ENCODE measurements at places on chromosomes 12 and 14.

- DNase-seq = no peak
These were observed 42.3 kb downstream of the BCL11B start for GRCh38 chr14:99229654-99230207.

DNA sequence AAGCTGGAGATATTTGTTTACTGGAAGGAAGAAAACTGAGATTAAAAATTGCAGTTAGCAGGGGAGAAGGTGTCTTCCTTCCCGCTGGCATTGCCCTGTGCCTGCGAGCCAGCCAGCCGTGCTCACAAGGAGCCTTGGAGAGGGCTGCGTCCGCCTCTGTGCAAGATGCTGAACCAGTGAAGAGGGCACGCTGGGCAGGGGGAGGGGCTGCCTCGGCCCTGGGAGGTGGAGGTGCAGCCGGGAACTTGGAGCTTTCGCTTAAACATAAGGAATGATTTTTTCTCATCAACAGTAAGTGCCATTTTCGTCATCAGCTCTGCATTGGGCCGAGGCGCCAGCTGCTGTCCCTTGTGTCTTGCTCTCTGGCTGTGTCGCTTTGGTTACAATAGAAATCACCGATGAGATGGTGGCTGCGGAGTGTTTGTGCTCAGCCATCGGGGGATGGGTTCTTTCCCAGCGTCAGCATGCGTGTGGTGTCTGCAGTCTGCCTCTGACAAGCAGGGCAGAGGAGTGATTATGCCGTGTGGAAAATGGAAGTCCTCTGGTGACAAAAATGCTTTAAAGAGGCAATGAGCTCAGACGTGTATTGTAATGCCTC lies 97.3 kb downstream of the ESR2 start:
- no peak for DNase-seq

- no peak for DNase-seq
These were observed 21.6 kb upstream of the NR4A1 start for GRCh38 chr12:52029685-52030084.

DNA sequence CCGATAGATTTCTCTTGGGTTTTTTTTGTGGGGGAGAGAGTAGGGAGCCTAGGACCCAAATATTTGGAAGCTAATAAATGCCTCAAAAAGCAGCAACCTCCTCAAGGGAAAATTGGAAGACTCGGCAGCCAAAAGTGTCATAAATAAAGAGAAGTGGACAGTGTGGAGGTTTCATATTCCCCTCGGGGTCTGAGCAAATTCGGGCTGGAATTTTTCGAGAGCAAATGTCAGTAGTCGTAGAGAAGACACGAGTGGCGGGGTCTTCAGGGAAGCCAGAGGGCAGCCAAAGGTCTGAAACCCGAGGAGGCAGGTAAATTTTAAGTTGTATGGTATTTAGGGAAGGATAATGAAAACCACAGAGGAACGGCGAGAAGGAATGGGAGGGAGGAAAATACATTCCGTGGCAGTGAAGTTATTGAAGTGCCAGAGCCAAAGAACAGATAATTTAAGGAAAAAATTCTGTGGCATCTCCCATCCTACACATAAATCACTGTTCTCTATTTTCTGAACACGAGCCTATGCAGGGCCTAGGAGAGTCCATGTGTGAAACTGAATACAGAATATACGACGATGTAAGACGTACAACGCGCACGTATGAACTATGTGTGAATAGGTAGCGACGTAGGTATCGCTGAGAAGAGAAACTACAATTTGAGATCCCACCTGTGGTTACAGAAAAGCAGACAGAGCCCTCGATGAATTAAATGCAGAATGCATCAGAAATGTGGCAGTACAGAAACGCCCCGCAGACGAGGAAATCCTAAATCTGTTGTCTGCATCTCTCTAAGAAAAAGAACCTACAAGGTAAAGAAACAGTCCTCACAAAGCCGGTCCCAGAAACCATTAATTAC lies 12.9 kb downstream of the BCL11B start:
- DNase-seq = no peak

GRCh38 chr12:3419558-3419957 lies 71.4 kb upstream of the PRMT8 start:
- no peak for DNase-seq

DNA sequence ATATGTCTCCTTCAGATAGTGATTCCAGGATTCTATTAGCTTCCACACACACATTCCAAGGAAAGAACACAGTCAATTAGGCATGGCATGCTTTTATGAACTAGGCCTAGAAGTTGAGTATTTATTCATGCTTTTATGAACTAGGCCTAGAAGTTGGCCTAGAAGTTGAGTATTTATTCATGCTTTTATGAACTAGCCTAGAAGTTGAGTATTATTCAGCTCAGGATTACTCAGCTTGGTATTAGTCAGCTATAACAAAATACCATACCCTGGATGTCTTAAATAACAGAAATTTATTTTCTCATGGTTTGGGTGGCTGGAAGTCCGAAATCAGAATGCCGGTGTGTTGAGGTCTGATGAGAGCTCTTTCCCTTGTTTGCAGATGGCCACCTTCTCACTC lies 442.7 kb upstream of the FLRT2 start:
- no peak for DNase-seq

DNA sequence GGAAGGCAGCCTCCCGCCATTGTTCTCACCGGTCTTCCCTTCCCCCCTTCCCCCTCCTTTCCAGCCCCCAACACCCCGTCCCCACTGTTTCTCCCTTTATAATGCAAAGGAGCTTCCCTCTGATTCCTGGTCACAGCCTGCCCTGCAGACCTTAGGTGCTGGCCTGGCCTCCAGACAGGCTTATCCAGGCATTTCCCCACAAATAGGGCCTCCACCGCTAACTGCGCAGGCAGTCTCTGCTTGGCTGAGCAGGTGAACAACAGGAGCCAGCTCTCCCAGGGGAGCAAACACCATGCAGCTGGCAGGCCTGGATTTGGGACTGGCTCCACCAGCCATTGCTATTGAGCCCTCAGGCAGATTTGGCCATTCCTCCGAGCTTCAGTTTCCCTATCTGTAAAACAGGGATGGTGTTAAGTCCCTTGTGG lies 46.0 kb downstream of the SMIM41 start:
- DNase-seq = no peak

DNA sequence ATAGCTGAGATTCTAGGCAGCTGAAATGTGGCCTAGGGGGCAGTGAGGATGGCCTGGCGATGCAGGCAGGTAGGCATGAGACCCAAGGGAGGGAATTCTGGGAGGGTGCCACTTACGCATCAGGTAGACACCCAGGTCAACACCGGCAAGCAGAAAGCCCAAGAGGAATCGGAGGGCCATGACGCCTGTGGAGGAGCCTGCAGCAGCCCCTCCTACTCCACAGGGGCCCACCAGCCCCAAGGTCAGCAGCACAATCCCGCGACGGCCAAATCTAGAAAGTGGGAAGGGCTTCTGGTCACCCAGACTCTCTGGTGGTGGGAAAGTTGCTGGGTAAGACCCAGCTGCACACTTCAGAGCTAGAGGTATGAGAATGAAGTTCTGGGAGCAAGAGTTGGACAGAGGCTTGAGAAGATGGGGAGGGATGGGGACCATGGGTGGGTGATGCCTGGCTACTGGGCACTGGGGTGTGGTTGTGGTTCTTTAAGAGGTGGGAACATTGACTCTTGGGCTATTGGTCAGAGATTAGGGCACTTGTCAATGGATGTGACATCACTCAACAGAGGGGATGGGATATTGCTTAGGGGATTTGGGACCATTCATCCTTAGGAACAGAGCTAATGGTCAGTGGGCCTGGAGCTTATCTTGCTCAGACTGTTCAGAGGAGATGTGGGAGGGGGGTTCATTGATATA lies 3.4 kb downstream of the SLC22A17 start:
- DNase-seq = no peak

DNA sequence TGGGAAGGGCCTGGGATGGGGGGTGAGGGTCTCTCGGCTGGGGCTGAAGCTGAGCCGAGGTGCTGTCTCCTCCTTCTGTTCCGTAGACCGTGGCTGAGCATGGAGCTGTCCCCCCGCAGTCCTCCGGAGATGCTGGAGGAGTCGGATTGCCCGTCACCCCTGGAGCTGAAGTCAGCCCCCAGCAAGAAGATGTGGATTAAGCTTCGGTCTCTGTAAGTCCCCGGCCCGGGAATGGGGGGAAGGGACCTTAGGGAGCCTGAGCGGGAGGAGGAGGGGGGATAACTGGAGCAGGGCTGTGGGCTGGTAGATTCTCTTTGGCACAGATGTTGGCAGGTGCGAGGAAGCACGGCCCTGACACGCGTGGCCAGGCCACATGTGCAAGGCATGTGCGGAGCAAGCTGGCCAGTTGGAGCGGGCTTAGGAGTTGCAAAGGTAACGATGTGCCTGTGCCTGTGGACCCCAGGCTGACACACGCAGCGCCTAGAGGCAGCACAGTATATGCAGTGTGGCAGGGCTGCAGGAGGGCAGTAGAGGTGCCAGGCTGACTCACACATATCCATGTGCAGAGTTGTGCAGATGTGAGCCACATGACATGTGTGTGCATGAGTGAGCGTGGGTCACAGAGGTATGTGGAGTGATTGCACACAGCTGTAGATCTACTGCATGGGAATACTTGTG lies 512 bp downstream of the PDE1B start:
- no peak for DNase-seq

- DNase-seq = no peak
These were observed 1766.9 kb upstream of the SEL1L start for GRCh38 chr14:83300476-83301064.

GRCh38 chr14:104477666-104478380 lies 101.7 kb upstream of the C14orf180 start:
- no peak for DNase-seq

DNA sequence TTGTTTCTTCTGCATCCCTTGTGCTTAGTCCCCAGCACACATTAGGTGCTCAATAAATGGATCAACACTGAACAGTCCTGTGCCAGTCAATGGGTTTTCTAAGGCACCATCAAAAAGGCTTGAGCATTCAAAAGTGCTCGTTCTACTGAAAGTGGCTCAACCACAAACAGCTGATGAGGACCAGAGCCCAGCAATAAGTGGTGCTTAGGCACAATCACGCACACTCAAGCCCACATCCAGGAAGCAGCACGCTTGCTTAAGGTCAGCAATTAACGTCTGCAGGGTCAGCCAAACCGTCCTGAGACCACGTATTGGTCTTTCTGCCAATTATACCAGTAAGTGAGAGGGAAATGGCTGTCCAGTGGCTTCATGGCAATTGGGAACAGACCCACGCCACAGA lies 56.5 kb downstream of the PRIMA1 start:
- no peak for DNase-seq

- DNase-seq = no peak
These were observed 3.2 kb upstream of the COX8C start for GRCh38 chr14:93343797-93344196.

GRCh38 chr12:851913-852312 lies 97.6 kb downstream of the RAD52 start:
- DNase-seq = no peak

DNA sequence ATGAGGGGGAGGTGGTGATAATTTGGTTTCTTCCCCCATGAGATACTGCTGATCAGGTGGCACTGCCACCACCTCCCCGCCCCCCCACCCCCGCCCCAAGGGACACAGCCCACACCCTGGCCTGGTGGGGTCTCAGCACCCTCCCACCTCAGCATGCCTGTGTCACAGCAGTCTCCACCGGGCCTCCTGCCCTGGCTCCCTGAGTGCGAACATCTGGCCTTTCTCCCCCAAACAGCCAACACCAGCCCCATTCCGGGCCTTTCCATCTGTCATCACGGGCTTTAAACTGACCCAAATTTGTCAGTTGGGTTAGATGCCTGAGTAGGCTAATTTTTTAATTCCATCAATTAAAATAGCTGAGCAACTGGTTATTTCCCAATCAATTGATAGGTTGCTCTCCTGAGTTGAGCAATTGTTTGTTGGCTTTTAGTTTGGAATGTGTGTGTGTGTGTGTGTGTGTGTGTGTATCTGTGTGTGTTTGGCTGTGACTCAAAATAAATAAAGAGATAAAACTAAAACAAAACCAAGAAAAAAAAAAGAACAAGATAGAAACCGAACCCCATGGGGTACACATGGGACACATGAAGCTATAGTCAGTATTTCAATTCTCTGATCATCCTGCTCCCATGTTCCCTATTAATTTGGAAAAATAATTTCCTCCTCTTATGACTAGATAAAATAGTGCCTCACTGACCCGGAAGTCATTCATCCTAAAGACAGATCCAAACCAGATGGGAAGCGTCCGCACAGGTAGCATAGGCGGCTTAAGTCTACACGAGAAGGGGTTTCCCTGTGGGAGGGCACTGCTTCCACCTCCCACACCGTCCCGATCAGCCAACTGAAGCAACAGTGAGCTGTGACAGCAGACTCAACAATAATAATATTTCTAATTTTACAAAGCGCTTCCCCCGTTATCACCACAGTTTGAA lies 7.4 kb downstream of the SERPINA12 start:
- DNase-seq = no peak

DNA sequence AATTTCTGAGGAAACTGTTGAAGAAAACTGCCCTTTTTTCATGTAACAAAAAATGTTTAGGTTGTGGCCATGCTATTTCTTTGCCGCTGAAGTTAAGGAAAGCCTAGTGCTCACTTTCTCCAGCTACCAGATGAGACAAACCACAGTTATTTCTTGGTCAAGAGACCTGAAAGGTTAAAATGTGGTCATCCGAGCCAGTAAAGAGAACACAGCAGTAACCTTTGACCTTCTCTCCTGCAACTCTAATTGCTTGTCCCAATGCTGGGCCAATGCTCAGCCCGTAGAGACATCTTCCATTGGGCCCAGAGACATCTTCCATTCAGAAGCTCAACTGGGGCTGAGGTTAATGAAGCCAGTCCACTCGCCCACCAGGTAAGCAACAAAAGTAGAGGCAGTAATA lies 109.8 kb upstream of the CPSF6 start:
- no peak for DNase-seq

GRCh38 chr12:115097416-115097815 lies 413.4 kb upstream of the TBX3 start:
- DNase-seq = no peak

GRCh38 chr14:53306267-53306721 lies 153.2 kb upstream of the DDHD1 start:
- no peak for DNase-seq

DNA sequence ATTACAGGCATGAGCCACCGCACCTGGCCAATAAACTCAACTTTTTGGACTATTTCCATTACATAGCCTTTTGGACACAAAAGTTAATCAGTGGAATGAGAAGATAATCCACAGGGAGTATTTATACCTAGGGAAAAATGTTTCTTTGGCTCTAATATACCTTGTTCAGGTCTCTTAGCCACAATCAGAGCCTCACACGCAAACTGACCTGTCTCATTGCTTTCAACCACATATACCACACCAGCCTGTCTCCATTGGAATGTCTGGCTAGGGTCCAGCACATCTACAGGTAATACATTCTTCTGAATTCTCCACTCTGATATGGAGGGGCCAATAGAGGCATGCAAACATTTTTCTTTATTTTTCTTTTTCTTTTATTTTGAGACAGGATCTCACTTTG lies 3.8 kb upstream of the RBMS2 start:
- no peak for DNase-seq

- no peak for DNase-seq
These were observed 42.2 kb downstream of the TPCN1 start for GRCh38 chr12:113263431-113263963.

DNA sequence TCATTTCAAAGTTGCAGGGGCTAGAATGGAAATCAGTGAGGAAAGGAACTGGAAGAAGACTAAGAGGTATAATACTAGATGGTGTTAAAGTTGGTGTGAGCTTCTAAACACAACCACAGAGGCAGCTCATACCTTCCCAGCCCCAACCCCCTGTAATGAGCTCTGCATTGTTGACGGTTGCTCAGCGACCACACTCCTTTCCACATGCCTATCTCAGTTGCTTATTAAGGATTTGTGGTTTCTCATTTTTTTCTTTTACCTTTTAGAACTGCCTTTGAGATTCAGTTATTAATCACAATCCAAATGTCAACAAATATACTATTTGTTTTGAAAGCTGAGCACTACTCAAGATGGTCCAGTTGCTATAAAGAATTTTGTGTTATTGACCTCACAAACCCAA lies 62.1 kb upstream of the KIF21A start:
- no peak for DNase-seq

GRCh38 chr12:42957136-42957535 lies 367.6 kb upstream of the PRICKLE1 start:
- no peak for DNase-seq
